Activated T-helper 1 cell treated with anti-CD3 and anti-CD28 coated beads, Interleukin-12 subunit alpha, Interleukin-12 subunit beta, Interleukin-2, Interleukin-4 antibody, amounts not matched to agents 30 ng/mL and 10 ng/mL and 1 ng/mL, durations not matched to agents 14 hours and 24 hours and 36 hours (primary cell): ENCODE measurements at places on chromosomes 2 and 18.
A peak's percentile ranks its signal among the peaks of the same experiment; 100 is the strongest.

- no peak for DNase-seq
These were observed 564.4 kb downstream of the ZEB2 start for GRCh38 chr2:143955401-143956065.

GRCh38 chr2:83378921-83379320, 1080.2 kb downstream of the SUCLG1 start:
- no peak for DNase-seq

GRCh38 chr2:24618144-24618543, 127.1 kb downstream of the NCOA1 start:
- DNase-seq = no peak

GRCh38 chr2:111982822-111983221, 72.2 kb upstream of the TMEM87B start:
- no peak for DNase-seq

DNA sequence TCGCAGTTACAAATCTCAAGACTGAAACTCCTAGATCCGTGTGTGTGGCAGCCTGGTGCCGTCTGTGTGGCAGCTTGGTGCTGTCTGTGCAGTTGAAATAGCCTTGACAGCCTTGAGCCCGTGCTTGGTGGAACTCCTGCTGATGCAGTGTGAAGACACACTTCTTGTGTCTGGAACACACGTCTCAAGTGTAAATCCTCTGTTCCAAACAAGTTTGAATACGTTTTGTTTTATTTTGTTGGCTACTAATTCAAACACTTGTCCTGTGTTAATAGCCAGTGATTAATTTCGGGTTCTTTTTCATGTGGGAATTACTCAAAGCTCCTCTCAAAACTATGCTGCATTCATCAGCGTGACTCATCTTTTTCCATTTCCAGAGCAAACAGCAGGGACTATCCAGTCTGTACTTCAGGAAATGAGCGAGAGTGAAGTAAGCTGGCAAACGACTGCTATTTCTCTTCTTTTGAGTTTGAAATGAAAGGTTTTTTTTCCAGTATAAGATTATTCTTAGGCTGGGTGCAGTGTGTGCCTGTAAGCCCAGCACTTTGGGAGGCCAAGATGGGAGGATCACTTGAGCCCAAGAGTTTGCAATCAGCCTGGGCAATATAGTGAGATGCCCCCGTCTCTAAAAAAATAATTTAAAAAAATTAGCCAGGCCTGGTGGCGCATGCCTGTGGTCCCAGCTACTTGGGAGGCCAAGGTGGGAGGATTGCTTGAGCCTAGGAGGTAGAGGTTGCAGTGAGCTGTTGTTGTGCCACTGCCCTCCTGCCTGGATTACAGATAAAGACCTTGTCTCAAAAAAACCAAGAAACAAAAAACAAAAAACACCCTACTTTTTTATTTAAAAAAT, 152.9 kb downstream of the SPP2 start:
- DNase-seq = no peak

DNA sequence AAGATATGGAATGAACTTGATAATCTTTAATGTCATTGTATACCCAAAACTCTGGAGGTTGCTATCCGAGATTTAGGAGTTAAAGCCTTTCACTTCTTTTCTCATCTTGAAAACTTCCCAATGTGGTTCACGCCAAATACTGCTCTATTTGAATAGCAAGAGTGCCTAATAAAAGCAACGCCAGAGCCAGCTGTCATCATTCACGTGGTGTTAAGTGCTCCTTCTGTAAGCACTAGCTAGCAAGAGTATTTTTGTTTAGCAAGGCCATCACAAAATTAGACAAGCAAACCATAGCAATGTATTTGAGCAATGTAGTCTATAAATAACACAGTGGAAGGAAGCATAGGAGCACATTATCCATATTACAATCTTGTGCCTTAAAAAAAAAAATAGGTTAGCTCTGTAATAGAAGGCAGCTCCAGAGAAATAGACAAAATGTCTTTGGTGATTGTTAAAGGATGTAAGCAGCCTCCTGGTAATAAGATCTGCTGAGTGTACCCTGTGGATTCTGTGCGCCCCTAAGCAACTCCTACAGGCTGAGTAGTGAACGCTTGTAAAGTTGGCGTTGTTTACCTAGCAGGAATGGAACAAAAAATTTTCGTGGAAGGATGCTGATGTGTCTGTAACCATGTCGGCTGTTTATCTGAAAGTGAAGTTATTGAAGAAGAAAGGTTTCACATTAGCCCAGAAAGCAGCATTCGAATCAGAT, 518.0 kb downstream of the CNTNAP5 start:
- DNase-seq = no peak

- no peak for DNase-seq
These were observed 30.8 kb upstream of the PUM2 start for GRCh38 chr2:20381457-20381856.

GRCh38 chr2:419687-420317, 131.9 kb upstream of the ALKAL2 start:
- DNase-seq = no peak

GRCh38 chr2:171531291-171531690, 9.0 kb downstream of the CYBRD1 start:
- DNase-seq = no peak

- DNase-seq = no peak
These were observed 5.2 kb downstream of the CCL20 start for GRCh38 chr2:227818675-227819397.

GRCh38 chr18:9280849-9281248, 53.7 kb upstream of the TWSG1 start:
- no peak for DNase-seq

DNA sequence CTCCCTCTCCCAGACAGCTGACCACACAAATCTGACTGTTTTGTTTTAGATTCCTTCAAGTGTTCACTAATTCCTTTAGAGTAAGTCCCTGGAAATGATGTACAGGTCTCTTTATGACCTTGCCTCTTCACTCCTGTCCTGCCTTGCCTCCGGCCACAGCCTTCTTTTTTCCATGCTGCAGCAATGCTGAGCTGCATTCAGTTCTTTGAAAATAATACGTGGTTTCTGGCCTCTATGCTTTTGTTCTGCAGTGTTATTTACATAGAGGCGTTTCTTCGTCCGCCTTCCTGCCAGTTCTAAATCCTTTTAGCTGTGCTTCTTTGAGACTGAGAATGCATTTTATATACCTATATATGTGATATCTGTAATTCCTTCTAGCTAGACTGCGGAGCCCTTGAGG, 87.2 kb downstream of the PPP1R1C start:
- no peak for DNase-seq

- DNase-seq = no peak
These were observed 3.7 kb upstream of the MFSD6 start for GRCh38 chr2:190404487-190404886.

DNA sequence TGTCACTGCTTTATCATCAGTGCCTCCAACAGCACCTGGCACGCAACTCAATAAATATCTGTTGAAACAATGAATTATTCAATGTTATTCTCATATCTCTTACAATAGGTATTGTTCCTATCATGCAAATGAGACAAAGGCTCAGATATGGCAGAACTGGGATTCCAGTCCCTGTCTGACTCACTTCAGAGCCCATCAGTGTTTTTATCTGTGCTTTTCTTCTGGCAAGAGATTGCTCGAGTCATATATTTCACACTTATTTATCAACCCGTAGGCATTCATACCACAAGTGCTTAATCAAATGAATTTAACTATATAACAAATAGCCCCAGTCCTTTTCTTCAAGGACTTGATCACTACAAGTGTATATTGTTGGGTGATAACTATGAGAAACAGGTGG, 76.4 kb upstream of the TSPYL6 start:
- no peak for DNase-seq

DNA sequence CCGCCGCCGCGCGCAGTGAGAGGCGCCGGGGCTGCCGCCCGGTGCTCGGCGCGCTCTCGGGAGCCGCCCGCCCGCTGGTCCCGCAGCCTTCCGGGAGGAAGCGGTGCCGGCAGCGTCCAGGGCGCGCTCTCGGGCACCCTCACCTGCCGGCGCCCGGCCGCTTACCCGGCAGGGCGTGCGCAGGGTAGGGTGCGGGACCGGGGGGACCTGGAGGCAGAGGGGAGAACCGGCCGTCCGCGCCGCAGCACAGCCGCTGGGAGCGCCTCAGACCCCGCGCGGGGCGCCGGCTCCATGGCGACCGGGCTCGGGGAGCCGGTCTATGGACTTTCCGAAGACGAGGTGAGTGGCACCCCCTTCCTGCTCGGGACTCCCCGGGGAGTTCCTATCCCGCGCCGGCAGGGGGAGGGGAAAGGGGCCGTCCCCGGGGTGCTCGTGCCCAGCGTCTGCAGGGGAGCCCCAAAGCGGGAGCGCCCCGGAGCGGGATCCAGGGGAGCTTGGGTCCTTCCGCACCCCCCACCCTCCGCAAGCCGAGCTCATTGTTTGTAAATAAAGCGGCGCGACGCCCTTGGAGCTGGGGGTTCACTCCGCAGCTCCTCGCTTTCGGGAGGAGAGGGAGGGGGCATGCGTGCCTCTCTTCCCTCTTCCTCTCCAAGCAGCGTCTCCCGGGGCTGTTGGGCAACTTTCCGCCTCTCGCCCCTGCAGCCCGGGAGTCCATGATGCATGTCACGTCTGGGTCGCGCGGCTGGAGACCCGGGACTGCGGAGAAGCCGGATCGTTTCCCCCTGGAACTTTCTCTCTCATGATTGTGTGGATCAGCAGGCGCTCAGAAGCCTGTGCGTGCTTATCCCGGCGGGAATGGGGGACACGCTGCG, 580 bp downstream of the NEDD4L start:
- DNase-seq = peak; percentile 28

DNA sequence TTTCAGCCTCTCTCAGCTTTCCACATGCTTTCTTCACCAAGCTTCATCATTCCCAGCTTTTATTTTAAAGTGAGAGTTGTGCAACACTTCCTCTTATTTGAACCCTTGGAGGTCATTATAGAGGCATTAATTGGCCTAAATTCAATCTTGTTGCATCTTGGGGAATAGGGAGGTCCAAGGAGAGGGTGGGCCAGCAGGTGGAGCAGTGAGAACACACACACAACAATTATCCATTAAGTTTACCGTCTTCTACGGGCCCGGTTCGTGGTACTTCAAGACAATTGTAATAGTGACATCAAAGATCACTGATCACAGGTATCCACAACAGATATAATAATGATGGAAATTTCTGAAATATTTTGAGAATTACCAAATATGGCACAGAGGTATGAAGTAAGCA, 457.2 kb upstream of the SMIM21 start:
- DNase-seq = no peak

GRCh38 chr2:25431604-25432003, 89.9 kb upstream of the DNMT3A start:
- DNase-seq = no peak

DNA sequence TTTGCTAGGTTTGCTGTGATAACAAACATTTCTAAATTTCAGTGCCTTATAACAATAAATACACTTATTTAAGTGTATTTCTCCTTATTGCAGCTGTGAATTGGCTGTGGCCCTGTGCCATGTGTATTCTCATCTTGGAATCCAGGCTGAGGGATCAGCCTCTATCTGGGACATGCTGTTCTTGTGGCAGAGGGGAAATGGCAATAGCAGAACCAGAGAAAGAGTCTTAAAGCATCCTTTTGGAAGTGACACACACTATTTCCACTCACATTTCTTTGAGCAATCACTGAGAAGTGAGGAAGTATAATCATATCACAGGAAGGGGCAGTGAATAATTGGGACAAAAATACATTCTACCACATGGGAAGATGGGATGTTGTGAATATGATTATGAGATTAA, 66.2 kb upstream of the PROKR1 start:
- DNase-seq = no peak

DNA sequence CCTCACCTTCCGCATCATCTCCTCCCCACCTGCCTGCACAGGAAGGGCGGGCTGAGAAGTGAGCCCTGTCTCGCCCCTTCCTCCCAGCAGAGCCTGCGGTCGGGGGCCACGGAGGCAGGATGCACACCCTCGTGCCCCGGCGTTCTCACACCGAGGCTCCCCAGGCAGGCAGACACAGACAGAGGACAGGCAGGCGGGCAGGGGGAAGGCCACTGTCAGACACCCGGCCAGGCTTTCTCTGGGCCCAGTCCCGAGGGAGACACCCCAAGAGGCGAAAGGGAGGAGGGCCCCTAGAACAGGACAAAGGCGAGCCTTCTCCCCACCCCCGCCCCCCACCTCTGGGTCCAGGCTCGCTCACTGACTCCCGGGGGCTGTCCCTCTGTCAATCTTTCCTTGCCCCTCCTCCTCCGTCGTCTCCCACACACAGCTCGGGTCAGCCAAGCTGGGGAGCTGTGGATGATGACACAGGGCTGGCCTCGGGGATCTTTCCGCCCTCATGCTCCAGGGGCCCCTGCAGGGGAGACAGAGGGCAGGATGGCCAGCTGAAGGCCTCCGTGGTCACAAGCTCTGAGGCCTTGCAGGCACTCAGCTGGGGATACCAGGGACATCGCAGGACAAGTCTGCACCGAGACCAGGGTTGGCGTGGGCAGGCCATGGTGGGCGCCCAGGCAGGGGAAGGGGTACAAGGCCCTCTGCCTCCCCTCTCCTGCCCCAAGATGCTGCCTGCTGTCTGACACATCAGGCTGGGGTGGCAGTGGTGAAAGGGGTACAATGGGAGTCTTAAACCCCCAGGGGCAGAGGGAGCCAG, 24.9 kb downstream of the BIN1 start:
- peak; percentile 72 for DNase-seq
